ENCODE measurements at places on chromosomes 4 and X. TPM values are rescaled to one million over a fixed set of nuclear protein-coding genes. Genes with fewer than 3 reads are reported as not detected.

GRCh38 chrX:153554519-153555167, 37.2 kb downstream of the ATP2B3 start:
- DNase-seq = no peak

GRCh38 chr4:134089885-134090284, 111.7 kb downstream of the PABPC4L start:
- no peak for DNase-seq

- no peak for DNase-seq
These were observed 39.1 kb upstream of the TMEM192 start for GRCh38 chr4:165151734-165152133.

DNA sequence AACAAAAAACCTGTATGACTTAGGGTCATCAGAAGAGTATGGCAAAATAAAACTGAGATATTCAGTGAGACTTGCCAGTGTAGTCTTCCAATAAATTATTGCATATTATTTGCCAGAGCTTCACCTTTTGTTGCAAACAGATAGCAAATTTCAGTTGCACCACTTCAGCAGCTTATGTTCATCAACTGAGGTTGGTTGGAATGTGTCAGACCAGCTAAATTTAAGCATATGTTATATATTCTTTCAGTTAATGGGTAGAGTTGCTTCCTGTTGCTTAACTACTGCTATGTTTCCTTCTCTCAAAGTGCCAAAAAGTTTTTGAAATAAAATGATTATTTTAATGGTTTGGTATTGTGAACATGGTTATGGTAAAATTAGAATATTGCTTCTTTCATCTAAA, 61.5 kb downstream of the GALNT7 start:
- no peak for DNase-seq

DNA sequence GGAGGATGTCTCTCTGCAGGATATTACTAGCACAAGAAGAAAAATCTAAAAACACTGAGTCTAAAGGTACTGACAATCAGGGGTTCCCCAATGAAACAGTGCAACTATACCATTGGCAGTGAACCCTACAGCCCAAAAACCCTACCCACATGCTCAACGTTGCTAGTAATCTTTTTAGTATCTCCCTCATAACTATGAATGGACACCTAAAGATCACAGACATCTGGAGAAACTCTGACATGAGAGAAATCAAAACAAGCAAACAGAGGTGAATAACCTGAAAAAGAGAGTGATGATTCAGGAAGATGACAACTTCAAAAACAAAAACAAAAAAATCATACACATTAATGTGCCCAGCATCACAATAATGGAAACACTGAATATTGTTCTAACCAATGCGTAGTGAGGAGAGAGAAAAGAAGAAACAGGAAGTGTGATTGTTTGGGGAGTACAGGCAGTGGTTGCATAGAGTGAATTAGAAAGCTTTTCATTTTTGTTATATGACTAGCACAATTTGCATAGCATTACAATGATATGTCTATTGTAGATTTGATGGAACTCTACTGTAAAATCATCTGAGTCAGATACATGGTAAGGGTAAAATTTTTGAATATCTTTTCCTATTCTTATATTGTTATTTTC, 78.9 kb upstream of the FMR1 start:
- no peak for DNase-seq

DNA sequence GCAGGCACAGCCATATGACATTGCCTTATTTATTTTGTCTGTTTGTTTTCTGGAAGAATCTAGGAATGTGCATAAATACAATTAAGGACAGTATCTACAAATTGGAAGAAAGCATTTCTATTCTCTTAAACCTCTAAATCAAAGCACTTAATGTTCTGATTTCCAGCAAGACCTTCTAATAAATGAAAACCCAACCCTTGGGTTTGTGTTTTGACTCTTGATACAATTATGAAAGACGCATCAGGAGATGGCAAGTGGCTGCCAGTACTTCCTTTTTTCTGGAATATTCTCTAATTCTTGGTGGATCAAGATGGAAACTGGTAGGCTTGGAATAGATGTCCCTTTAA, 437 bp upstream of the CPE start:
- DNase-seq = no peak

VSIG1 gene
- 0.18 TPM for total RNA-seq

GRCh38 chrX:126575911-126576310, 23.3 kb upstream of the DCAF12L1 start:
- DNase-seq = no peak

GRCh38 chr4:181502611-181503010, 740.6 kb upstream of the TENM3 start:
- DNase-seq = no peak

- no peak for DNase-seq
These were observed 89.8 kb downstream of the FNIP2 start for GRCh38 chr4:158858410-158859199.

DNA sequence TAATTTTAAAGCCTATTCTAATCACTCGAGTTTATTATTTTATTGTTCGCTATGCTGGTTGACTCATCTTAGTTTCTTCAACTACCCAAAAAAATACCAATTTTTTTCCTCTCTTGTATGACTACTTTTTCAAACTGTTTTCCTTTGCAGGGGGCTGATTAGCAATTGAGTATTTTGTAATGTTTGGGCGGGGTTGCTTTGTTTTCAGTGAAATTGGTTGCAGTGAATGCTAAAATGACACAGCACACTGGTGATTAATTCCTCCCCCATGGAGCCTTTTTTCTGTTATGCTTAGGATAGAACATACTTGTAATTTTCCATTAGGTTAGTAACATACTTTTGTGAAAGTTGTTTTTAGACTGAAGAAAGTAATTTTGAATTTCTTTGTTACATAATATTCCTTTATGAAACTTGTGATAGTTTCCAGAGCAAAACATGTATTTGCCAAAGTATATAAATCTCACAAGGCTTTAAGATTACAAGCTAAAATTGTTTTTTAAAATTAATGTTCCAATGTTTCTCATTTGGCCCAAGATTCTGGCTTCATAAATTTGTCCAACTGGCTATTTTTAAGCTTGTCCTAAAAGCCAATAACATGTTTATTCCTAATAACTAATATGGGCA, 120.4 kb downstream of the CHIC1 start:
- no peak for DNase-seq

SOX3 gene
- total RNA-seq = not detected

CRMP1 gene
- not detected for total RNA-seq

NAT8L gene
- not detected for total RNA-seq

GRCh38 chr4:152894673-152895072, 41.5 kb upstream of the FHDC1 start:
- no peak for DNase-seq

- no peak for DNase-seq
These were observed 52.5 kb downstream of the POF1B start for GRCh38 chrX:85327060-85327333.

Data from activated naive CD4-positive, alpha-beta T cell treated with anti-CD3 and anti-CD28 coated beads, Interleukin-2, amount 50 U/mL, for 72 hours (primary cell).